CD8-positive, alpha-beta memory T cell (primary cell): ENCODE measurements at places on chromosomes 3 and 15. TPM values are rescaled to one million over a fixed set of nuclear protein-coding genes. Genes with fewer than 3 reads are reported as not detected.

GRCh38 chr3:35666888-35667287 lies 27.6 kb downstream of the ARPP21 start:
- no peaks in the 10 kb centered on the region for H3K36me3 ChIP-seq
- no peak overlapping the region for H3K4me3 ChIP-seq
- no peak overlapping the region for H3K27ac ChIP-seq
- H3K27me3 ChIP-seq, result no peaks in the 10 kb centered on the region
- no peaks in the 10 kb centered on the region for H3K4me1 ChIP-seq
- no peak for DNase-seq

GRCh38 chr3:56673781-56674457 lies 9.1 kb downstream of the TASOR start:
- H3K36me3 ChIP-seq, result peaks cover 13% of the 10 kb centered on the region
- peaks cover 18% of the 10 kb centered on the region for H3K4me1 ChIP-seq
- DNase-seq, result no peak

- H3K4me1 ChIP-seq, result no peaks in the 10 kb centered on the region
- no peak overlapping the region for H3K4me3 ChIP-seq
- no peaks in the 10 kb centered on the region for H3K27me3 ChIP-seq
- H3K27ac ChIP-seq, result no peak overlapping the region
- no peak for DNase-seq
Measured at GRCh38 chr15:55681631-55682030, 61.3 kb downstream of the PRTG start.

- no peak overlapping the region for H3K4me3 ChIP-seq
- H3K27me3 ChIP-seq, result no peaks in the 10 kb centered on the region
- H3K27ac ChIP-seq, result no peak overlapping the region
- H3K36me3 ChIP-seq, result no peaks in the 10 kb centered on the region
- H3K4me1 ChIP-seq, result no peaks in the 10 kb centered on the region
Measured at GRCh38 chr3:104101736-104102135, 1265.0 kb upstream of the ALCAM start.

DNA sequence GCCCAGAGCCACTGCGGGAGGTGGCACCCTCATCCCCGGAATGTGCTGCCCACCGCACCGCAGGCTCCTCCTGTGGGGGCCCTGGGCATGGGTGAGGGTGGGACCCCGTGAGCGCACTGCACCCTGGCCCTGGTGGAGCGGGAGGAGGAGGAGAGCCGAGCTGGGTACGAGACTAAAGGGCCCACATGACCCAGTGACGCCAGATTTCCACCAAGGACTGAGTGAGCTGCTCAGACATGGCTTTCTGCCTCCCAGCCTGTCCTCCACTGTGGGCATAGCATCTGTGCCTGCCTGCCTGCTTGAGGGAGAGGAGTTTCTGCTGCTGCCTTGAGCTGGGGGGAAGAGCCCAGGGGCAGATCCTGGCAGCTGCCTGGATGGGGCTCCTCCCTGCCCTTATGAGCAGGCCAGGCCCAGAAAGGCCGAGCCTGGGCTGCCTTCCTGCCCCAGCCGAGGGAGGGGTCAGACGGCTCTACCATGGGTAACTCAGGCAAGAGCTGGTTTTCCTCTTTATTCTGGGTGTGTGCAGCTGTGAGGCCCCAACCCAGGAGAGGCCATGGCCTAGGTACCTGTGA lies 88.4 kb downstream of the VGLL4 start:
- H3K4me3 ChIP-seq, result no peak overlapping the region
- no peak for DNase-seq
- H3K27me3 ChIP-seq, result no peaks in the 10 kb centered on the region
- H3K27ac ChIP-seq, result no peak overlapping the region

GRCh38 chr15:88322461-88322860 lies 65.9 kb upstream of the NTRK3 start:
- no peaks in the 10 kb centered on the region for H3K4me1 ChIP-seq
- H3K4me3 ChIP-seq, result no peak overlapping the region
- H3K27me3 ChIP-seq, result no peaks in the 10 kb centered on the region
- no peak overlapping the region for H3K27ac ChIP-seq
- no peak for DNase-seq

The IQCF6 gene
- total RNA-seq, result not detected

The ZNF620 gene
- total RNA-seq, result 7.6 TPM

The CCDC9B gene
- total RNA-seq, result 0.47 TPM
